SK-N-SH (cell line): ENCODE measurements at places on chromosomes 7 and 10. TPM values are rescaled to one million over a fixed set of nuclear protein-coding genes. Genes with fewer than 3 reads are reported as not detected.
A peak's percentile ranks its signal among the peaks of the same experiment; 100 is the strongest.

PTCD1 gene
- polyA plus RNA-seq, result 7.4 and 8.2 TPM in 2 replicates

DNA sequence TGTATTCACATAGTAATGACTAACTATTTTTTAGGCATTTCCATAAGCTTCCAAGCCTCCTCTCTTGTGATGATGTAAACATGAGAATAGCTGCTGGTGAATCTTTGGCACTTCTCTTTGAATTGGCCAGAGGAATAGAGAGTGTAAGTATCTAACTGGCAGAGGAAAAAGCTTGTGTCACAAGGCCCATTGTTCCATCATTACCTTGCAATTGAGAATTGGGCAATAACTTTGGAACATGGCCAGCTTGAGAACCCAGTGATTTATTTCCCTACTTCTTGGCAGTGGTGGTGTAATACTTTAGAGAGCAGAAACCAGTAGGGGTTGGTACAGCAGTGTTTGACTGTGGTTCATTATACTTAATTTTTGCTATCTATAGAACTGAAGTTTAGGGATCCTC is 12.0 kb downstream of the IFRD1 start:
- DNase-seq, result no peak

DNA sequence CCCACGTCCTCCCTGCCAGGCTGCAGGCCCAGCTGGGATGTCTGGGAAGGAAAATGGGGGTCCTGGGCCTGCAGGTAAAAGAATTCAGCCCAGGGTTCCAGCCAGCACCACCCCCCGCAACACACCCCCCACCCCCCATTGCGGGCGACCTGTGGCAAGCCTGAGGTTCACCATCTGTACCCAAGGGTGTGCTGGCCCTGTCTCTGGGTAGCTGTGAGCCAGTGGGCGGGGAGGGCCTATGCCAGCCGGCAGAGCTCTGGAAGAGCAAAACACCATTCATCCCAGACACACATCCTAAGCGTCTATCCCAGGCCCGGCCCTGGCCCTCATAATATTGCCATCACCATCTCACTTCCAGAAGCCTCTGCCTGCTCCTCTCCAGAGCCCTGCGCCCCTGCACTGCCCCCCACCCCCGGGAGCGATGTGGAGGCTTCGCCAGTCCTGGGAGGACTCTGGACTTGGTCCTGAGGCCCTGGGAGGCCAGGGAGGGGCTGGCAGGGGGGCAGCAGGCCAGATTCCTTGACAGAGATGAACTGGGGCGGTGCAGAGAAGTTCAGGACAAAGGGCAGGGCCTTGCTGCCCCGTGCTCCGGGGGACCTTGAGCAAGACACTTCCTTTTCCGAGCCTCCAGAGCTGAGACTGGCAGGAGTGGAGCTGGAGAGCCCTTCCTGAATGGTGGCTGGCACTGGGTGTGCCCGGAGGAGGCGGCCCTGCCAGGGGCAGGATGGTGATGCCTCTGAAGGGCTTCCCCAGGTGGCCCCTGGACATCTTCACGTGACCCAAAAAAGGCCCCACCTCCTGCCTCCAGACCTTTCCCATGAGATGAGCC is 8.7 kb upstream of the TTYH3 start:
- DNase-seq, result peak; percentile 64

DNA sequence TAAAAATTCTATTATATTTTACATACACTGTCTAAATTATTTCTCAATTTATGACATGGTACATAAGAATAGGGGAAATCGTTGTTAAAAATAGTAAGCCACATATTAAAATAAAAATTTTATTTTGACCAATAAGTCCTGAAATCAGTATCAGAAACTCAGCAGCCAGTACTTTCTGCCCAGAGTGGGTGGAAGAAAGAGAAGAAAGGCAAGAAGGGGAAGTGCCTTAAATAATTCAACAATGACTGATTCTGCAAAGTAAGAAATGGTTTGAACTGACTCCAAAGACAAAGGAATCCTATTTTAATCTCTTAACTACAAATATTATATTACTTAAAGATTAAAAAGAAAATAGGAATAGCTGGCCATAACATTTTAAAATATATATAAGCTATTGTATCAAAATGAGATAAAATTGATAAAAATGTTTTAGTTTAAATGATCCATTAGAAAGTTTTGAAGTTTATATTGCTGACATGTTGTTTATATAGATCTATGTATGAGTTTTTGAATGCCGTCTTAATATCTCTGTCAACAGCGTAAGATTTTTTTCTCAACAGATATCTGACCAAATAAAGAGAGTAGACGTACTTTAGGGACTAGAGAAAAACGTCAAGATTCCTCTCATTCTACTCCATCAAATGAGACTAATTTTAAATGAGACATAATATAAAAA is 30.2 kb upstream of the NRCAM start:
- DNase-seq, result no peak

- no peak for DNase-seq
Observed at GRCh38 chr10:77631241-77631640, 6.4 kb downstream of the KCNMA1 start.

COL13A1 gene
- polyA plus RNA-seq, result 21.0 and 26.7 TPM in 2 replicates
